ENCODE measurements at places on chromosomes 1 and 21.

DNA sequence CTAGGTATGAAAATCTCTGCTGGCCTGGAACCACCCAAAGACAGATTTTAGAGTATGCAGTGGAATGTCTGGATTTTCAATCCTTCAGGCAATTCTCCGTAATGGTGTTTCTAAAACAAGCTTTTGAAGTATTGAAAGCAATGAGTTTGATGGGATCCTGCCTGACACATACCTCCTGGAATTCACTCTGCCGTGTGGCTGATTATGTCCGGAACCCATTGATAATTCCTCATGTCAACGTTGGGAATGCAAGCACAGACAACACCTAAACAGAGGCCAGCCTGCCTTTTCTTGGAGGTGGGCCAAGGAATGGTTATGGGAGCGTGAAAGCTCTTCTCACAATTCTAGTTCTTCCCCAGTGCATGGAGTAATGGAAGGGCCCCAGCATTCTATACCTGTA, 168.9 kb upstream of the HMCN1 start:
- no peak for DNase-seq

- DNase-seq: no peak
Observed at GRCh38 chr1:37017720-37018119, 16.6 kb downstream of the GRIK3 start.

DNA sequence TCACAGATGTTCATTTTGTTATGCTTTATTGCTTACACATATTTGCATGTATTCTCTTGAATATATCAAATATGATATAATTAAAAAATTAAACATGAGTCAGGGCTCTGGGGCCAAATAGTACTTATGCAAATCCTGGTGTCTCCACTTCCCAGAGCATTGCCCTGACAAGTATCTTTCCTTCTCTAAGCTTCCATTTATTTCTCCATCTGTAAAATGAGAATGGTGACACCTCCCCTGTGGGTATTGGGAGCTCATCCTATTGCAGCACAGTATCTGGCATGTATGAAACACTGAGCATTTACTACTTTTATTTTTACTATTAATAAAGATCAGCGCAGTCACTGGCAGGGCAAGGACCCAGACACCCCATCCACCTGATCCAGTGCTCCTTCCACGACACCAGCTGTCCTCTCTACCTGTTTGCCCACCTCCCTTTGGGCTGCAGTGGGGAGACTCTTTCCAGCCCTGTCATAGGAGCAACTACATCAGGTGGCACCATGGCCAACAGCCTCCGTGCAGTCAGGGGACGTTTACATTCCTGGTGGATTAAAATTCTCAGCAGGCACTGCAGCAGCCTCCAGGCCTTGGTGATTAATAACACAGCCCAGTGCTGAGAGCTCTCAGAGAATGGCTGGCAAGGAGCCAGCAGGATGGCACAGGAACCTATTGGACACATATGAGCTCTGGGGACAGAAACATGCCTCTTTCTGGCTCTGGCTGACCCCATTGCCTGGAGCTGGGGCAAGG, 113.0 kb downstream of the DMRTB1 start:
- DNase-seq: no peak

GRCh38 chr1:10674700-10675609, 121.5 kb downstream of the CASZ1 start:
- no peak for DNase-seq

DNA sequence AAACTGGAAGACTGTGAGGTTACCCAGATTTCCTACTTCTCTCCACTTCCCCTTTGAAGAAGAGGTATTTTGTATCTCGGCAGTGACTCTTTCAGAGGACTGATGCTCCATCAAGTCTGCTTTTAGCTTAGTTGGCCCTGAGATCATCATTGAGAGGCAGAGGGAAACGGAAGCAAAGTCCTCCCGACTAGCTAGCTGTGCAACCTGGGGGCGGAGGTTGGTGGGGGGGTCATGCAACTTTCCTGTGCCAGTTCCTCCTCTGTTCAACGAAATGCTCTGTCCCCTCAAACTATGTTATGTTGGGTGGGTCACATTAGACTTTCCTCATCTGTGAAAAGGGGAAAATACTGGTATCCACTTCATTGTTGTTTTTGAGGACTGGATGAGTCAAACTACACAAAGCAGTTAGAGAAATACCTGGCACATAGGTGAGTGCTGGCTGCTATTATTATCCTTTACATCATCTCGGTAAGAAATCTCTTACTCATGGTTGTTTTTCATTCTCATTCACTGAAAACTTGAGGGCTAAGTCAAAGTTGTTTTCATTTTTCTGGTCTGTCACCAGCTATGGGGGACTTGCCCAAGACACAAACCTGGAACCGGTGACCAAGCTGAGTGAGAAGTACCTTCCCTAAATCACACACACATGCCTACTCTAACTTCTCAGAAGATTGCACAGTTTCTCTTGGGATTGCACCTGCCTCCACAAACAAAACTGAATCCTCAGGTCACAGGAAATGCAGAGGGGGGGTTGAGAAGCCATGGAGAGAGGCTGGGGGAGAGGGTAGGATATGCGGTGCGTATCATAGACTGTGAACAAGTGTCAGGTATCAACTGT, 83.3 kb downstream of the ABCA4 start:
- no peak for DNase-seq

DNA sequence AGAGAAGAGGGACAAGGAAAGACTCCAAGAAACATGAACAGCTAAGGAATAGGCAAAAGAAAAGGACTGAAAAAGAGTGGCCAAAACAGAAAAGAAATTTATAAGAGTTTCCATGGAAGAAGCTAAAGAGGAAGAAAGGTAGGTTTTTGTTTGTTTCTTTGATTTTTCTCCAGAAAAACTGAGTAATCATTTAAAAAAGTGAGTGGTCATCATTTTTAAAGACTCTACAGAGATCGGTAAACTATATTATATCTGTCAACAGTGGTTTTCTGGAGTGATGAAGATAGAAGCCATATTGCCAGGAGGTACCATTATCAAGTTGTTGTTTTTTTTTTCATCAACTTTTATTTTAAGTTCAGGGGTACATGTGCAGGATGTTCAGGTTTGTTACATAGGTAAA, 202.4 kb downstream of the DNAH14 start:
- no peak for DNase-seq

GRCh38 chr1:39086865-39087409, 60.8 kb downstream of the NDUFS5 start:
- no peak for DNase-seq

DNA sequence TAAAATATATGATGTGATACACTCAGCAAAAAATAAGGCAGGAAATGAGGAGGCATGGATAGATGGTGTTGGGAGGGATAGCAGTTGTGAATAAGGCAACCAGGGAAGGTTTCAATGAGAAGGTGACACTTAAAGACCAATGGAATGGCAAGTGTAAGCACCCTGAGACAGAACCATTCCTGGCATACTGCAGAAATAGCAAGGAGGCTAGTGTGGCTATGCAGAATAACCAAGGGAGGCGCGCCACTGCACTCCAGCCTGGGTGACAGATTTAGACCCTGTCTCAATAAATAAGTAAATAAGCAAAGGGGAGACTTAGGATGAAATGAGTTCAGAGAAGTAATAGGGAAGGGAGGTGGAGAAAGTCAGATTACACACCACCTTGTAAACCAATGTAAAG, 113.9 kb downstream of the TOMM20 start:
- no peak for DNase-seq

DNA sequence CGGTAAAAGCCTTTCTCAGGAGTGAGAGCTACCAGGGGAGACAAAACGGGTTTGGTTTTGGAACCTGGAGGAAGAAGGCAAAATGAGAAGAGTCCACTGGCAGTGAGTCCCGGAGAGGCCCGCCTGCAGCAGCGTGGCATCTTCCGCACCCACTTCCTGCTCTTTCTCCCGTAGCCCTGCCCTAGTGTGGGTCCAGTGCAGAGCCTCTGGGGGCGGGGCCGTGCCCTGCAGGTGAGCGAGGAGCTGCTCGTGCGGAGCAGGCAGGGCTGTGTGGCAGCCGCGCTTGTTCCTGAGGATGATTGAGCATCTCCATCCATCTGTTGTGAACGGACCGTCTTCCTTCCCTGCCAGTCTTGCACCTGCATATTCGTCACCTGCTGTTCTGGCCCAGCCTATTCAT, 66.5 kb downstream of the PEX14 start:
- DNase-seq: no peak

DNA sequence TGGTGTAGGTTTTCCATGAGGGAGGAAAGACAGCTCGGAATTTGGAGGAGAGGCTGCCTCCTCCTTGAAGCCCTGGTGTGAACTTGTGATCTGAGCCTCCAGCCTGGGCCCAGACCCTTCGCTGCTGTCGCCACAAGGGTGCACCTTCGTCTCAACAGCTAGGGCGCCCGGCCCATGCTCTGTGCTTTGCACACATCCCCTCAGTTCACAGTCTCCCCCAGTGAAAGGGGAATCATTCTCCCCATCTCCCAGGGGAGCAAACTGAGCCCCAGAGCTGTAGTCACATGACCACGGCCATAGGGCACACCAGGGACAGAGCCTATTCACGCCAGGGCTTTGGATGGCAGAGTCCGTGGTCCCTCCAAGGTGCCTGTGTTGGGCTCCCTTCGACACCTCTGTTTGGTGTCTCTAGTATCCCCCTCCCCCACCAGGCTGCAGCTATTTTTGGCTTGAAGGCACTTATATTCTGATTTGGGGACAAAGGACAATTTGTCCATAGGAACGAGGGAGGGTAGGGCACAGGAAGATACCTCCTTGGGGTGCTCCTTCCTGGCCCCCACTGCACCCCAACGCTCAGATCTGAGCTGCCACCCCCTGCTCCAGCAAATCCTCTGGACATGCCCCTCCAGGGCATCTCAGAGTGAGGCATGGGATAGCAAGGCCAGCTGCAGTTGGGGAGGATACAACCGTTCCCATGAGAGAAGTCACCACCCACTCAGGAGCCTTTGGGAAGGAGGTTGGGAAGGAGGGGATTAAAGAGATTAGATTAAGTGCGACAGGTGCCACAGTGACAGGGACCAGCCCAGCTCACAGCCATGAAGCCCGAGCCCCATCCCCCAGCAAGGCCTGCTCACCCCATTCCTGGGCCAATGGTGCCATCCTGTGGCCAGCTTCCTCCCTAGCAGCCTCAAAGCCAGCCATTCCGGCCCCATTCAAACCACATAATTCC, 15.7 kb downstream of the MATN1 start:
- DNase-seq: peak; percentile 52

- DNase-seq: no peak
Observed at GRCh38 chr1:179372160-179372559, 6.4 kb downstream of the AXDND1 start.

DNA sequence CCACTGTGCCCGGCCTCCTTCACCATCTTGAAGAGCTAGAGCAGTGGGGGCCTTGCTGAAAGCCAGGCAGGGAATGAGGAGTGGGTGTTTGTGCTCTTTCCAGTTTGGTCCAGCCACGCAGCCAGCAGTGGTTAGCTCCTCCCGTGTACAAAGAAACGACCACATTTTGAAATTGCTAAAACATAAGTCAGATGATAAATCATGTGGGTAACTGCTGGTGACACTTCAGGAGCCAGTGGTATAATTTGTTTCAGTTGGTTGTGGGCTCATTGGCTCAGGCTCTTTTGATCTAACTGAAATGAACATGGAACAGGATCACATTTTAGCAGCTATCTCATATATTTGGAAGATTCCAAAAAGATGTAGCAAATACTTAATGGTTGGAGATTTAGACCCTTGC, 87.6 kb downstream of the MTR start:
- no peak for DNase-seq

Data from CD4-positive, alpha-beta T cell treated with Interleukin-6 at 100 ng/mL for 8 hours (primary cell).